NCI-H187 (cell line): ENCODE measurements at places on chromosomes 5 and 9.

DNA sequence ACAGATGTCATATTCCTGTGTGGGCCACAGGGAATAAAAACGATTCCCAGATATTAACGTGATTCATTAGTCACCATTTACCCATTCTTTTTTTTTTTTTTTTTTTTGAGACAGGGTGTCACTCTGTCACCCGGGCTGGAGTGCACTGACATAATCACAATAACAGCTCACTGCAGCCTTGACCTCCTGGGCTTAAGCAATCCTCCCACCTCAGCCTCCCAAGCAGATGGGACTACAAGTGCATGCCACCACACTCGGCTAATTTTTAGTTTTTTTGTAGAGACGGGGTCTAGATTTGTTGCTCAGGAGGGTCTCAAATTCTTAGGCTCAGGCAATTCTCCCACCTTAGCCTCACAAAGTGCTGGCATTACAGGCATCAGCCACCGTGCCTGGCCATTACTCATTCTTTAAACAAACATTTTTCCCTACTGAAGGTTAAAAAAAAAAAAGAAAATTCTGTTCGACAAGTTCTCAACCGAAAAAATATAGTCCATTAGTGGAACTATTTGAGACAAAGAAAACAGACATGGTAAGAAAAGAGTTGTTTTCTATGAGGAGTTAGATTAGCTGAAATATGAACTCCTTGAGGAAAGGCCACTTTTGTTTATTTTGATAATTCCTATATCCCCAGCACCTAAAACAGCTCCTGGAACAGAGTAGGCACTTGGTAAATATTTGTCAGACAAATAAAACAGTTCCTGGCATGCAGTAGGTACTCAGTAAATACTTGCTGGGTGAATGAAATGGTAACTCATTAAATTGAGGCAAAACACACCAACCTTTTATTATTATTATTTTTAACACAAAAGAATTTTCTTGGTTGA is 32.1 kb upstream of the PDCL start:
- DNase-seq: no peak

GRCh38 chr5:164361986-164362385 is 856.6 kb downstream of the MAT2B start:
- DNase-seq: no peak

GRCh38 chr5:86565197-86565789 is 52.4 kb upstream of the COX7C start:
- DNase-seq: no peak

GRCh38 chr9:88596376-88596775 is 61.4 kb downstream of the NXNL2 start:
- no peak for DNase-seq

- no peak for DNase-seq
Observed at GRCh38 chr5:117333011-117333410, 758.4 kb upstream of the SEMA6A start.

DNA sequence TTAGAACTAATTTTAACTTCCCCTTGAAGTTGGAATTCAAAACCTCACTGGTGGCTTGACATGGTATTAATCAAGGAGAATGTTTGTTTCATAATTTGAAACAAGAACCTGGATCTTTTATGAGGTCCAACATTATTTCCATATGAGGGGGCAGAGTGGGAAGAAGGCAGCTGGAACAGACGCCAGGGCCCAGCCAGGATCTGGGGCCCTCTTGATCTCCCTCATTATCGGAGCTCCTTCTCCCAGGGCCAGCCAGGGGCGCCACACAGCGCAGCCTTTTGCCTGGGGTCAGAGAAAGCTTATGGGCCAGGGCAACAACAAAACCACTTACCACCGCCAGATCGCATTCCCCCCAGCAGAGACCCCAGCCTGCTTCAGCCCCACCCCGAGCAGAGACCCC is 27.1 kb upstream of the NKD2 start:
- no peak for DNase-seq

- no peak for DNase-seq
Observed at GRCh38 chr9:26814799-26815198, 77.8 kb downstream of the CAAP1 start.

GRCh38 chr5:66356011-66356565 is 212.0 kb downstream of the SREK1 start:
- no peak for DNase-seq

DNA sequence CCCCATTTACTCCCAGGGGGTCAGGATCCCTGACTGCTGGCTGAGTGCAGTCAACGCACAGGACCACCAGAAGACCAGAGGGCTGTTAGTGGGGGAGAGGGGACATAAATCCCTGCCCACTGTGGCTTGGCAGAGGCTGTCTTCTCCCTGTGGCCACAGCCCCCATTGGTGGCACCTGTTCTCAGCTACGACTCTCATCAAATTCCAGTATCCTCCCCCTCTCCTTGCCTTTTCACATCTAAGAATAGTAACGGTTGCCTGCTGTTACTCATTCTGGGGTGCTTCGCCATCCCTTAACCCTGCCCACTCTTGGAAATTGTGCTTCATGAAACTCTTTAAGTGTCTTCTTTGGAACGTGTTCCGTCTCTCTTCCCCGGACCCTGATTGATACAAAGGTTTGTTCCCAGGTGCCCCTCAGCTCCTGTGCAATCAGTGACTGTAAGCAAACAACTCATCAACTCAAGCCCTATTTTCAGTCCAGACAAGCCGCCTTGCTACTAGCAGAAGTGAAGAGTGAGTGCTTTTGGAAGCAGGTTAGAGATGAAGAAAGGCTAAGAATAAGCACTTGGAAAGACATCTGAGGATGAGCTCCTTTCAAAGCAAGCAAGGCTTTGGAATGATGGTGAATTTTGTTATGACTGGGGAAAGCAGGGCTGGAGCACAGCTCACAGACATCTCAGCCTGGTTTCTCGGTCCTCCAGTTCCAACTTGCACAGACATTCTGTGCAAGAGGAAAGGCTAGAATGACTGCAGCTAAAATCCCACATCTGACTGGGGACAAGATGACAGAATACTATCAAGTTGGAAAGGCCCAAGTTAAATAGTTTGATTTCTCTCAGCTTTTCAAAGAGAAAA is 22.9 kb upstream of the DENND1A start:
- no peak for DNase-seq

- DNase-seq: no peak
Observed at GRCh38 chr5:149257131-149257530, 14.5 kb upstream of the AFAP1L1 start.

DNA sequence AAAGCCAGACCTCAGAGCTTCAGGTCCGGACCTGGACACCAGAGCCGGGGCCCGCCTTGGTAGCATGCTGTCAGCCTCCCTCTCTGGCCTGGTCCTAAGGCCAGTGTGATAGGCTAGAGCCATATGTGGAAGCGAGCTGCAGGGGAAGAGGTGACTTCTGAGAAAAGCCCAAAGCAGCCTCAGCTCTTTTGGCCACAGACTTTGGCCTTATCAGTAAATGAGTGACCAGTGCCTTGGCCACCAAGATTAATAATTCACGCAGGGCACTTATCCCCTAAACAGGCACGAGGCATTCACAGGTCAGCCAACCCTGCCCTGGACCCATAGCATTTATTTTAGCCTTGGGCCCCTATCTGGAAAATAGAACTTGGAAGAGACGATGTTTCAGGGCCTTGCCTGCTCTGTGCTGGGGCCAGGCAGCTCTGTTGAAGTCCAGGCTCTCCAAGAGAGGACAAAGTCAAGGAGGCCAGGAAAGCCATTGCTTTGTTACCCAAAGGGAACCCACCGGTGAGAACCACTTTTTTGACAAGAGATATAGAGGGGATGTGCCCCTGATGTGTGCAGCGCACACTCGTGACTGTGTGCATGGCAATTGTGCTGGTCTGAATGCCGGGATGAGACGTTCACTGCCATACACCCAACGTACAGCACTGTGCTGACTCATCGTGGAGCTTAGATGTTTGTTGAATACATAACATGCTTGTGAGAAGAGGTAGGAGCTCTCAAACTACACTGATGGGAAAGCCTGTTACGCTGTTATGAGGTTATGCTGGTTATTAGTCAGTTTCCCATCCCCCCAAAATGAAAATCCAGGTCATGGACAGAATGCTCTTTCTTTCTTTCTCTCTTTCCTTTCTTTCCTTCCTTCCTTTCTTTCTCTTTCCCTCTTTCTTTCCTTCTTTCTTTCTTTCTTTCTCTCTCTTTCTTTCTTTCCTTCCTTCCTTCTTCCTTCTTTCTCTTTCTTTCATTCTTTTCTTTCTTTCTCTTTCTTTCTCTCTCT is 5.0 kb upstream of the SLC34A1 start:
- DNase-seq: no peak

DNA sequence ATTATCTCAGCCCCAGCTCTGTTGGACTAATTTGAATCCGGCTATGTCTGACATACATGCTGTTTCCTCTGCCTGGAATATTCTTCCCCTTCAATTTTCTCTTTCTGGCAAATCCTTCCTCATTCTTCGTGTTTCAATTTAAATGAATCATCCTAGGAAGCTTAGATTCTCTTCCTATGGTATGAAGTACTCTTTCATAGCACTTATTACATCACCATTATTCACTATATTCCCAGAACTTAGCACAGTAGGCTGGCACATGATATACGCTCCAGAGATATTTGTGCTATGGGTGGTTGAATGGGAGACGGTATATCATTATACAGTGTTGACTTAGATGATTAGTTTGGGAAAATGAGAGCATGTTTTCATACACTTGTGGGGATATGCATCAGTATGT is 91.0 kb upstream of the JAK2 start:
- DNase-seq: no peak

DNA sequence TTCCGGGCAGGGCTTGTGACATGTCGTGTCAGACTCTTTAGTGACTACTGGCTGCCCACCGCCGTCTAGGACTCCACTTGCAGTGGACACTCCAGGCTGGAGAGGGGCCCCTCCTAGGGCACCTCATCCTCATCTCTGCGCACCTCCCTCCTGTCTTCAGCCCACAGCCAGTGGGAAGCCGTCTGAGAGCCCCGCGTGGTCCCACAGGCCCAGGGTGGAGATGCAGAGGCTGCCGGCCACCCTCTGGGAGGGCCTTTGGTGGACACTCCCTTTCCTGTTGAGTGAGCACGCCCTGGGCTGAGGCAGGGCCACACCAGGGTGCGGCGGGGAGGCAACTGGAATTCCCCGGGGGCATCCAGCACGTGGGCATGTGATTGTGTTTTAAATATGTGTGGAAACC is 80.5 kb downstream of the IRX2 start:
- no peak for DNase-seq

- DNase-seq: no peak
Observed at GRCh38 chr9:107931071-107931715, 441.6 kb upstream of the KLF4 start.
